ENCODE measurements at places on chromosomes 2 and 18.

GRCh38 chr2:145032791-145033190, 512.9 kb upstream of the ZEB2 start:
- no peak for DNase-seq

GRCh38 chr2:29881089-29881730, 40.2 kb downstream of the ALK start:
- no peak for DNase-seq

- DNase-seq, result no peak
Measured at GRCh38 chr18:56637711-56638231, 621 bp downstream of the TXNL1 start.

DNA sequence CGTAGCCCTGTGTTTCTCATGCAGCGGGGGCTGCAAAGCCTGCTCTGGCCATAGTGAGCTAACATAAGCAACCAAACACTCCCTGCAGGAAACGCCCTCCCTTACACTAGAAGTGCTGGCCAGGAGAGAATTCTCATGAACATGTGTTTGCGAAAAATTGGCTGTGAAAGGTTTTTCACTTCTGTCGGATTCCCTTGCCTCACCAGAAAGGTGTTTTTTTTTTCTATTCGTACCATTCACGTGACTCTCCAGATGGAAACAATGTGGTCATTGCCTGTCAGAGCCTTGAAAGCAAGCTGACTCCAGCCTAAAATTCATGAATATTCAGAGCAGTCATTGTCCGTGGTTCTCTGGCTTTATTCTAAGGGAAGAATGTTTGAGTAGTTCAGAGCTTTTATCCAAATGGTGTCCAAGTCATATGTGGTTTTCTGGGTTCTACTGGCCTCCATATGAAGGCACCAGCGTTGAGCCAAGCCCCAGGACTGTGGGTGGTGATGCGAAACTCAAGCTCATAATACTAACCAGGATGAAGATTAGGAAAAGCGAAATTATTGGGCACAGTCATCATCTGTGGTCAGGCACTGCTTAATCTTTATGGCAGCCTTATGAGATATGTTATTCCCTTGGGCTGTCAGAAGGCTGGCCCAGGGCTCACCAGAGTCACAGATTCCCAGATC, 236.4 kb downstream of the ALPK2 start:
- no peak for DNase-seq

DNA sequence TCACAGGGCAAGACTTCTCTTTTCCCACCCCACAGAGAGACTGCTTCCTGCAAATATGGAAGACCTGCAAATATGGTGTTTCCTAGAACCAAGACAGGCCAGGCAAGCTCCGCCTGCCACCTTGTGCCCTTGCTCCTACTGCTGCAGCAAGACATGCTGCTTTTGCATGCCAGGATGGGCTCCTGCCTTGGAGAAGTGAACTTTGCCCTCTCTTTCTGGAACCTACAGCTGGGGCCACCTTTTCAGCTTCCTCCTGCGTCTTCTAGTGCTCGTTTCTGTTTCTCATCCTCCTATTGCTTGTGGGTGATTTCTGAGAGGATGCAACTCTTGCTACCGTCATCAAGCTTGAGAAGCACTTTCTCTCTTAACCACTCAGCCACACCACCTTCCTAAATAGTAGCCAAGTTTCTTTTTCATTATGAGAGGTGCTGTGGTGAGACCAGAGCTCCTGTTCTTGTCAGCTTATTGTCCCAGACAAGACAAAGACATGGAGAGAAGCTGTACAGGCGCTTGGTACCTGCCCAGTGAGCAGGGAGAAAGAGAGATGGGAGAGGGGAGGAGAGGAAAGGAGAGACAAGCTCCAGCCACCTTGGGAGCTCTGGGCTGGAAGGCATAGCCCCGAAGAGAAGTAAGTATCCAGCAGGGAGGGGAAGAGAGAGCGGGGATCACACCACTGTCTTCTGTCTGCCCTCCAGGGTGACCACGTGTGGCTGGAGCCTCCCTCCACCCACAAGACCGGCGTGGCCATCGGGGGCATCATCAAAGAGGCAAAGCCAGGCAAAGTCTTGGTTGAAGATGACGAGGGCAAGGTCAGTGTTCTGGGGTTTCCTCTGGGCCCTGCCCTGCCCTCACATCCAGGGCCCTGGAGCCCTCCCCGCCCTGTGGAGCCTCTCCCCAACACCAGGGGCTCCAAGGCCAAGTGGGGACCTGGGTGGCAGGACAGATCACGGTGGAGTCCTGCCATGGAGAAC, 28.3 kb downstream of the MYO7B start:
- DNase-seq, result no peak

GRCh38 chr2:42809819-42810120, 17.4 kb upstream of the HAAO start:
- DNase-seq, result peak; percentile 44

DNA sequence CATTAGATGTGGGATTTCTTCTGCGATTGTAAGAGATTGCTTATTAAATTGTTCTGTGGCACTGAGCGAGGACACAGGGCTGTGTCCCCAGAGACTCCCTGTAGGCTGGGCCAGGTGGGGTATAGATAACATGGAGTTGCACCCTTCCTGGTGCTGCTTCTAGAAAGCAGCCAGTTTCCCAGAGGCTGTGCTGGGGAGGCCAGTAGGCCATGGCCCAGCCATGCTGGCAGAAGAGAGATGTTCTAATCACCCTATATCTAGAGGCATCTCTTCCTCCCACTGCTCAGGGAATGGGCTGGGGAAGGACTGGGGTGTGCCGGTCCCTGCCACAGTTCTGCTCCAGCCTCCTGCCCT, 66.9 kb downstream of the HS1BP3 start:
- no peak for DNase-seq

DNA sequence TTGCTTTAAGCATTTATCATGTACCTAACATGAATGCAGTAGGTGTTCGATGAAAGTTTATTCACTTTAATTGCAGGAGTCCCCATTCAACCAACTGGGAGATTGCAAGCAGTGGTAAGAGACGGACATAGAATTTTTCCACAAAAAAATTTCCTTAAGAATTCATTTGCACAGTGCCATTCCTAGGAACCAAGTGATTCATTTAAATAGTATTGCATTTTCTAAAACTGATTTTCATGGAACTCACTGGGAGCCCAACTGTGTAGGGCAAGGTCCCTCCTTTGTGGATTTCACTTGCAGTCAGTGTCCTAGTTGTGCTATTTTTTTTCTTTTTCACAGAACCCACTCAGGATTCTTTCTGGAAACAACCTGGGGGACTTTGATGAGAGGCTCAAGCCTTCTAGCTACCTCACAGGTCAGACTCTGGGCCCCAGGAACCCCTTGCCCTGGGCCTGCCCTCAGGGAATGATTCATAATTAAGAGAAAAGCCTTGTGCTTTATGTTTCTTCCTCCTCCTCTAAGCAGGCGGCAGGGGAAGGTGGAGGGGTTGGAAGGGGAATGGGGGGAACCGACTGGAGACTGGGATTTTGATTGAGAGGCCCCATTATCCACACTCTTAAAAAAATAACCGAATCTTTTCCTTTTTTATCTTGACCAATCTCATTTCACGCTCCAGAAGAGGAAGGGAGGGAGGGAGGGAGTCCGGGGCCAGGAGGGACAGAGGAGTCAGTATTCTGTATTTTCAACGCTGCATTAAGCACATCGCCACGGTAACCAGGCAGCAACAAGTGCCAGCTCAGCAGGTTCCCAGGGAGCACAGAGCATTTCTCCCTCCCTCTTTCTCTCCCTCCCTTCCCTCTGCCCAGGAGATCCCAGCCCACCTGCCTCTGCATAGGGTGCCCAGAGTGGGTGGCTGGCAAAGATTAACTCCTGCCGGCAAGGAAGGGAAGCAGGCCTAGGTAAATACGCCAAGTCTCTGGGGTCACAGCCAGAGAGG, 51.8 kb downstream of the PSD4 start:
- no peak for DNase-seq

DNA sequence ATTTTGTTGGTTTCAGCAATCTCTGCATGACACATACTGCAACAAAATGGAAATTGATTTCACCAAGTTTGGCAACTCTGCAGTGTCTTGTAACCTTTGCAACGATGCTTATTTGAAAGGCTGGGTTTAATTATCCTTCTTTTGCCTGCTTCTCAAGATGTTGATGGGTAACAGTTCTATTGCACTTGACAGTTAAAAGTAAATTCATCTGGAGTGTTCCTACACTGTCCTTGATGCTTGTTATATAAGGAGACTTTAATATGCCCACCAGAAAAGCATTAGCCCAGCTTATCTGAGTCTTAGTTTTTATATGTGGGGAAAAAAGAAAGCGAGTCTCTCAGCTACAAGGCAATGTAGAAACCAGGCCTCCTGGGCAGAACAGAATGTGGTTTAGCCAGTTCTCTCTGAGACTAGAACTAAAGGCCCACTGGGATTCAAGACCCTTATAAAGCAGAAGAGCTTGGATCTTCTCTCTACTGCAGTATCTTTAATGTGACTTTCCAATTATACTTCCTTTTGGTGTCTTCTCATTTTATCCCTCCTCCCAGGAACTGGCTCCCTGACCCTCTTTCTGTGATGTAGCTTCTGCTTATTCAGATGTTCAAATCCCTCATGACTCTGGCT, 106.8 kb upstream of the LYPD6 start:
- DNase-seq, result no peak

DNA sequence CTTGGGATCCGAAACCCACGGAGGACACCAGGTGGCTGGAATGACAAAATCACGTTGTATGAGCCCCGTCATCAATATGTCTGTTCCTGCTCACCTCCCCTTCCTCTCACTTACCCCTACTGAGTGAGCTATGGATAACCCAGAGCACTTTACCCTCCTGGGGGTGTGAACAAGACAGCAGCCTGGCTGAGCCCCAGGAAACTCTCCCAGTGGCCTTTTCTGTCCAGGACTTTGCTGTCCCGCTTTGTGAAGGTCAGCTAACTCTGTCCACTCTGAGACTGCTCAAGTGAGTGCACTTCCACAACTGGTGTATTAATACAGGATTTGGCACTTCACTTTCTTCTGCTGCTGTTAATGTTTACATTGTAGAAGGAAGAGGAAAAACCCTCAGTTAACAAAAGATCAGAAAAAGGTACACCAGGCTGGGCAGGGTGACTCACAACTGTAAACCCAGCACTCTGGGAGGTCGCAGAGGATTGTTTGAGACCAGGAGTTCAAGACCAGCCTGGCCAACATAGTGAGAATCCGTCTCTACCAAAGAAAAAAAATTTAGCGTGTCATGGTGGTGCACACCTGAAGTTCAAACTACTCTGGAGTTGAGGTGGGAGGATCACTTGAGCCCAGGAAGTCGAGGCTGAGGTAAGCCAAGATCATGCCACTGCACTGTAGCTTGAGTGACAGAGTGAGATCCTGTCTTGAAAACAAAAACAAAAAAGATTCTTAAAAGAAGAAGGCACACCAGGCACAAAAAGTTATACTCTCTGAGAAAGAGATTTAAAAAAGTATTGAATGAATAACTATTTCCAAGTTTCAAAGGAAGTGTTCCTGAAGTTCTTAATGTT, 90.3 kb downstream of the CLHC1 start:
- no peak for DNase-seq

- no peak for DNase-seq
Measured at GRCh38 chr18:77339093-77339492, 89.4 kb downstream of the GALR1 start.

GRCh38 chr18:9101730-9102507, 580 bp upstream of the NDUFV2 start:
- peak; percentile 17 for DNase-seq

- no peak for DNase-seq
Measured at GRCh38 chr2:209113026-209113425, 310.8 kb upstream of the MAP2 start.

- DNase-seq, result no peak
Measured at GRCh38 chr2:159913900-159914299, 115.9 kb upstream of the CD302 start.

- DNase-seq, result no peak
Measured at GRCh38 chr2:107735201-107735600, 91.5 kb upstream of the RGPD4 start.

DNA sequence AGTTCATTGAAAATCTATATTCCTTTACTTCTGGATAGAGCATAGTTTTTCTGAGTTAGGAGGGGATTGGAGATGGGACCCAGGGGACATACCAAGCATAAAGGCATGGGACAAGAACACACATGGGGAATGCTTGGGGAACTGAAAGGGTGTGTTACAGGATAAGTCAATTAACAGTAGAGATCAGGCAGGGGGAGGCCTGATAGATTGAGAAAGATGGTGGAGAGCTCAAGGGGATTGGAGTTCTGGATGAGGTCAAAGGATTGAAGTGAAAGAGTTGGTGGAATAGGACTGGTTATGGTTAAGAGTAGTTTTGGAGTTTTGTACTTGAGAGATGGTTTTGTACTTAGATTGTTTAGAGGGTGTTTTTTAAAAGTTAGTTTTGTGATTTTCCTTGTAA, 16.1 kb downstream of the ACSL3 start:
- DNase-seq, result no peak

DNA sequence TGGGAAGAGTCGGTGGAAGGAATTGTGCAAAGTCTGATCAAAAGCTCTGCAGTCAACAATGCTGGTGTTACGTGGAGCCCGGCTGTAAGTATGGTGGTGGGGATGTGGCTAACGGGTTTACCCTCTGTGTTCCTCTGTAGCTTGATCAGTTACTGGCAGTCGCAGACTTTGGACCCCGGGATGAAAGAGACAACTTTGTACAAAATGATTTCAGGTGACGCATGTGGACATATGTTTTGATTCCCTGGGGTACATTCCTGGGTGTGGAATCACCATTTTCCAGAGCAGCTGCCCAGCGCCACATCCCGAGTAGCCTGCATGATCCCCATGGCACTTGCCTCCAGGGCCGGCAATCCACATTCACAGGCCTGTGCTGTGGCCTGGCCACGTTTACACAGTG, 9.8 kb downstream of the RBFA start:
- DNase-seq, result no peak

GRCh38 chr2:200156166-200156835, 150.2 kb upstream of the SPATS2L start:
- no peak for DNase-seq

DNA sequence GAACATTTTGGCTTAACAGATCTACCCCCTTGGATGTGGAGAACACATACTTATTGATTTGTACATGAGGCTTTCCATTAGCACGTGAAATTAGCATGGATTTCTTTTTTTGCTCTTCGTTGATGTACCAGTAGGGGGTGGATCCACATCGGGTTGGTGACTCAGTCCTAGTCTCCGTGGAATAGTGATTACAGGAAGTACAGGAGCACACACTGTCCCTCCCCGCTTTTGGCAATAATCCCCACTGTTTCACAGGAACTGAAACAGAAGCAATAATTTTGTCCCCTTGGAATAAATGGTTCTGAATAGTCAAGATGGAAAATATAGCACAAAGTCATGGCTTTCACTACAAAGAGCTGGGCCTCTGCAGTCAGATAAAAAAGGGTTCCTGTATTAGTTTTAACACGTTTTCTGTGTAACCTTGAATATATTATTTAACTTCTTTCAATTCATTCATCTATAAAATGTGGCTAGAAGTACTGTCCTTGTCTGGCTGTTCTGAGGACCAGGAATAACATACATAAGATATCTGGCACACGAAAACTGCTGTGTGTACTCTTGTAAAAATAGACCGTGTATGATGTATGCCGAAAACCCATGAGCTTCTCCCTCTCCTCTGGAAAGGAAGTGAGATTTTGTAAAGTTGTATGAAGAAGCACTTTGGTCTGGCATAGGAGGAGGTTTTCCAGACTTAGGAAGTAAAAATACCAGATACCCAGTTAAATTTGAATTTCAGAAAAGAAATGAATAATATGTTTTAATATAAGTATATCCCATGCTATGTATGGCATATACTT, 229.2 kb downstream of the GALR1 start:
- DNase-seq, result peak; percentile 36

GRCh38 chr2:112229348-112229747, 25.5 kb downstream of the ZC3H8 start:
- no peak for DNase-seq
